ENCODE measurements at places on chromosomes 7 and 10.

DNA sequence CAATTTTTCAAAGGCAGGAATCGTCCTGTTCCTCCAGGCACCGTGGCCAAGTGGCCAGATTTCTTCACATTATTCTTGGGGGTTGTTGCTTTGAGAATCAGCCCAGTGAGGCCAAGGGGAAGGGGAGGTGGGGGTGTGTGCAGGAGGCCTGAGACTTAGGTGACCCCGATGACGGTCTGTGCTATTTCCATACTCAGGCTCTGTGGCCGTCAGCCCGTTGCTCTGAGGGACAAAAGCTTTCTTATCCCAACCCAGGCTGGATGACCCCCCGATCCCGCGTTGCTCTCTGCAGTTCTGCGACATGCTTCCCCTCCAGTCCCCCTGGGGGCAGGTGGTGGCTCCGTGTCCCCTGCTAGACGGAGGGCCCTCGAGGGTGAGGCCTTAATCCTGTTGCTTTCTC lies 14.2 kb downstream of the DOCK1 start:
- DNase-seq: no peak

- no peak for DNase-seq
Measured at GRCh38 chr7:123455965-123456470, 78.4 kb downstream of the IQUB start.

DNA sequence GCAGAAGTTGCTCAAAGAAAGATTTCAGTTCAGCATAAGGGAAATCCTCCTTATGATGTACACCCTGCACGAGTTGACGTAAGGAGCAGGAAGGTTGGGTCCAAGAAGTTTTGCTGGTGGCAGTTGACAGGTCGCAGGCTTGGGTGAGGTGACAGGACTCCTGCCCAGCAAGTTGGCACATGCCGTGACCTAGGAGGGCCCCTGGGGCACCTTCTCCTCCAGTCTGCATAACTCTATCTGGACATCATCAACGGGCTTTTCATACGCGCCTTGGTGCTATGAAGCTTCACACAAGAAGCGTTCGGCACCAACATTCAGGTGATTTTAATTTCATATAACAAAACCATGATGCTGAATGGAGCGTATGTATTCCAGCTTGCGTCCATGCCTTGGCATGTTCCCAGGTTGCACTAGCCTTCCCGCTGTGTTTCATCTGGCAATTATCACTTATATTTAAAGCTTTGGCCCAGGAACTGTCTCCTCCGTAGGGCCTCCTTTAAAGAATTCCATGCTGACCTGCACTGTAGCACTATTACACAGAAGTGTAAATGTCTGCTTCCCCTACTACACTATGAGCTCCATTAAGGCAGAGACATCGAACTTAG lies 651.6 kb upstream of the FOXK1 start:
- DNase-seq: no peak

DNA sequence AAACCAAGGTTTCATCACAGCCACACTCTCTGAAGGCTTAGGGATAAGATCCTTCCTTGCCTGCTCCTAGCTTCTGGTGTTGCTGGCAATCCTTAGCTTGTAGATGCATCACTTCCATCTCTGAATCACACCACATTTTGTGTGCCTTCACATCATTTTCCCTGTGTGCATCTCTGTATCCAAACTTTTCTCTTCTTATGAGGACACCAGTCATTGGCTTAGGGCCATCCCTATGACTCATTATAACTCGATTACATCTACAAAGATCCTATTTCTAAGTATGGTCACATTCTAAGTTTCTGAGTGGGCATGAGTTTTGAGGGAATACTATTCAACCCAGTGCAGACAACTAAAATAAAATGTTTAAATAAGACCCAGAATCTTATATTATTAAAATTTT lies 121.7 kb downstream of the C7orf25 start:
- no peak for DNase-seq

- peak; percentile 46 for DNase-seq
Measured at GRCh38 chr10:35300063-35300699, 36.1 kb upstream of the CCNY start.

- DNase-seq: no peak
Measured at GRCh38 chr10:99920901-99921300, 88.8 kb downstream of the DNMBP start.

- DNase-seq: no peak
Measured at GRCh38 chr10:110481919-110482318, 15.8 kb upstream of the DUSP5 start.

DNA sequence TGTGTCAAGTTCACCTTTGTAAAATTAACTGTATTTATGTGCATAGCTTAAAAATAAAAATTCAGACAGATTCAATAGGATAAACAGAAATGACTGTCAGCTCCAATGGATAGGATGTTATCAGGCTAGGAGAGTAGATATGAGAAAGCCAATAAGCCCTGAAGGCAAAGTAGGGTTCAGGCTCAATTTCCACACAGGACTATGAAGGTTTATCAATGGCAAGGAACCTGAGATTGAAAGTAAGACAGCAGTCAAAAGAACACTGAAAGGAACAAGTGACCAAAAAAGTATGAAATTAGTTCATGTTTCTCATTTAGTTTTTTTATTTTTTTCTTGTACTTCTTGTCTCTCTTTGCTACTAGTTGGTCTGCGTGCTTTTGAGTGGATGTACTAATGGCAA lies 121.4 kb downstream of the ELMO1 start:
- no peak for DNase-seq

DNA sequence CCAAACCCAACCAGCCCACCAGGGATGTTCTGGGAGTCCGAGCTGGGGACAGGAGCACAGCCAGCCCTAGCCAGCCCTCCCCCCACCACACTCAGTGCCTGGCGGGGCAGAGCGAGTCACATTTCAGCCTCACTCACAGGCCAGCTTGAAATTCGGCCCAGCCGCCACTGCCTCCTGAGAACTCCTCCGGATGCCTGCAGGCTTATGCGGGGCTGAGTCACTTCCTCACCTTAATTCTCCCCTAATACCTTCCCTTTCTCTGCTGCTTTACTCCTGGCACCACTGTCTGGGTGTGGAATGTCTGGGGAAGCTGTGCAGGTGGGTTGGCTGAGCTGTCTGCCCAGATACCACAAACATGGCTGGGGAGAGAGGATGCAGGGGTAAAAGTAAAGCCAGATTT lies 22.6 kb upstream of the DLG5 start:
- no peak for DNase-seq

DNA sequence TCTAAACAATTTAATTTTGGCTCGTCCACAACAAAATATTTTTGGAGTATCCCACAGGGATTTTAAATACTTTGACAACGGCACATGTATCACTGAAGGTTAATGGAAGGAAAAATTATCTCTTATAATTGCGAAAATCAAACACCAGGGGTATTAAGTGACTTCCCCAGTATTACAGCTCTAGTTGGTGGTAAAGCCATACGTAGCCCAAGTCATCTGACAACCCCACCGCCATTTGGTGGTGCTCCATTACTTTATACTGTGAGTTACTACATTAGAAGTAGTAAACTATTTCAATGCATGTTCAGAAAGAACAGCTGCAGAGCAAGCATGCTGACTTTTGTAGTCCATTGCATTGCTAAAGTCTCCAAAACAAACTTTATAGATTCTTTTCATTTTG lies 179.7 kb downstream of the HGF start:
- DNase-seq: no peak
